Erythroblast (primary cell): ENCODE measurements at places on chromosomes 11 and 22.

DNA sequence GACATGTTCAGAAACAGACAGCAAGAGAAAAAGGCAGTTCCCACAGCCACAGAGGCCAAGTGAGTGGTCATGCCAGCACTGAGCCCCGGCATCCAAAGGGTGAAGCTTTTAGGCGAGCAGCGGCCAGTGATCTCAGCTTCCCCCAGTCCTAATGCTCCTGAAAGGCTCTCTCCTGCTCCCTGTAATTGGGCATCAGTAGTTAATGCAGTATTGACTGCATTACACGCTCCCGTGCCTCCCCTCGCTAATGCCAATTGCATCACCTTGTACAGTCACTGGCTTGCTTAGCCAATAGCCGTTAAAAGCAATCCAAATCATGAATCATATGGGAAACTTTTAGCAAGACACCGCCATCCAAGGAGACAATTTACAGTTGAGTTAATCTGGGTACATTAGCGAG, 4.9 kb downstream of the LMO1 start:
- DNase-seq = no peak

- no peak for DNase-seq
Measured at GRCh38 chr22:32217465-32217864, 12.6 kb upstream of the RFPL2 start.

DNA sequence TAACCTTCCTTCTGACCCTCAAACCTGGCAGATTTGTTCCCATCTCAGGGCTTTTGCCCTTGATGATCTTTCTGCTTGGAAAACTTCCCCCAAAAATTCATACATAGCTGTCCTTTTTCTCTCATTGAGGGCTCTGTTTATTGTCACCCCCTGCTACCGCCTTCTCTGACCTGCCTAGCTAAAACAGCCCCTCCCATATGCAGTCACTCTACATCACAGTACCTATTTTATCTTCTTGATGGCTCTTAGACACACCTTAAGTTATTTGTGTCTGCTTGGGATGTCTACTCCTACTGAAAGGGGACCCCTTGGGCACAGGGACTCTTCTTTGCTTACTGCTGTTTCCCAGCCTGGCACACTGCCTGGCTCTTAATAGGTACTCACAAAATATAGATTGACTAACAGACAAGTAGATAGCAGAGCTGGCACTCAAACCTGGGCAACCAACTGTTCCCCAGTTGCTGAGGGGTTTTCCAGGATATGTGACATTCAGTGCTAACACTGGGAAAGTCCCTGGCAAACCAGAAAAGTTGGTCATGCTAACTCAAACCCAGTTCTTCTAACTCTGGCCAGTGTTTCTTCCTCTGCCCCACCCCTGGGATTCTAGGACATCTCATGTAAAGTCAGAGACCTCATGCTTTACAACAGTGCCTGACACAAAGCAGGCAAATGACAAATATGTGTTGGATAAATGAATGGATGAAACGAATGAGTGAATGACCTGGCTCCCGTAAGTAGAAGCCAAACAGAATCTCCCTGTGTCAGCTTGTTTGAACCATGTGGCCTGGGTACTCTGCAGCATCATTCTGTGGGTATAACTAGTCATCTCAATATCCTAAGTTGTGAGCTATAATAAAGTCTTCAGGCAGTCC, 19.8 kb upstream of the FJX1 start:
- no peak for DNase-seq

- DNase-seq = no peak
Measured at GRCh38 chr11:57163160-57163868, 18.4 kb upstream of the LRRC55 start.

DNA sequence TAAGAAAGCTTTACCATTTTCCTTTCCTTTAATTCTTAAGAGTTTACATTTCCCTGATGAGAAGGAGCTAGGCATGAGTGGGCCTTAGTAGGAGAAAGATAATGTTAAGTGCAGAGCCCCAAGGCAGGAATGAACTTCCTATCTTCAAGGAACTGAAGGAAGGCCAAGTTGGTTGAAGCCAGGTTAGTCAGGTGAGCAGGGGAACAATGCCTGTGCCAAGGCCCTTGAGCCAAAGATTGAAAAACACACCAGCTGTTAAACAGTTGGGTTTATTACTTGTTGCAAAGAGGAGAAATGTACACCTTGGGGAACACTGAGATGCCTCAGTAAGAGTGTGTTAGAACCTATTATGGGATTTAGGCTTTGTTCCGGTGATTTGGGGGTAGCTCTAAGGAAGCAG, 10.0 kb downstream of the CNTF start:
- DNase-seq = no peak

DNA sequence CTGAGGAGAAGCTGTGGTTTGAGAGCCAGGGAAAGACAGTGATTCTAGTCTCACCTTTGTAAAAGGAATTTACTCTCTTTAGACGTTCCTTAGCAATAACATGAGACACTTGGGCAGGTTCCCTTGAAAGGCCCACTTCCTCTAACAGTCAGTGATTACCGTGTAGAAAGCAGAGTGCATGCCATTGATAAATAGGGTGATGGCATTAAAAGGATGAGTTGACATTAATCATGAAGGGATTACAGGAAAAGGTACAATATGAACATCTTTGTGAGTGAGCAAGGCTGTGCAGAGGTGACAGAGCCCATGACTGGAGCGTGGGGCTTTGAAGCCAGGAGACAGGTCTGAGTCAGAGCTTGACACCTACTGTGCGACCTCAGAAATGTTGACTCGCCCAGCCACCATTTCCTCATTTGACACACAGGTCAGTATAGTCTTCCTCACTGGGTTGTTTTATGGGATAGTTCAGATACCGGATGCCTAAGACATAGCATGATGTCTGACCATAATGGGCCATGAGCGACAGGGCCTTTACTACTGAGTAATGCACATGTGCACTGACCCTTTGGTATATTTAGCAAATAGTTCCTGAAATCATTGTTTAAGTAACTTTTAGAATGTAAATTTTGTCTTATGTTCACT, 341.7 kb upstream of the MTNR1B start:
- DNase-seq = no peak

- DNase-seq = peak; percentile 94
Measured at GRCh38 chr22:31585161-31585859, 76.7 kb downstream of the PISD start.

GRCh38 chr11:125931668-125932067, 14.2 kb upstream of the VSIG10L2 start:
- DNase-seq = no peak

GRCh38 chr11:2775083-2775625, 75.4 kb upstream of the KCNQ1OT1 start:
- DNase-seq = no peak

DNA sequence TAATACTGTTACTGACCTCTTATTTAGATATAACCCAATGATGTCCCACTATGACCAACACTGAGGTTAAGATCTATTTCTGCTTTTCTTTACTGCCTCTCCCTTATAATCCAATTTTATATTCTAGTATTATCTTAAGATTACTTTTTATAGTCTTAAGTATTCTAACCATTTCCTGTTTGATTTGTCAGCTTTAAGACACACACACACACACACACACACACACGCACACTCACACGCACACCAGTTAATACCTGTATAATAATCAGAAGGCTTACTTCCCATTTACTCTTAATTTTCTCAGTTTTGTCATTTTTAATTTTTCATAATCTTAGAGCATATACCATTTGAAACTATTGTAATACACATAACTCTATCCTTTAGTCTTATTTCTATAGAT, 226.0 kb upstream of the C11orf87 start:
- DNase-seq = no peak

- no peak for DNase-seq
Measured at GRCh38 chr22:19448076-19448607, 631 bp upstream of the C22orf39 start.

DNA sequence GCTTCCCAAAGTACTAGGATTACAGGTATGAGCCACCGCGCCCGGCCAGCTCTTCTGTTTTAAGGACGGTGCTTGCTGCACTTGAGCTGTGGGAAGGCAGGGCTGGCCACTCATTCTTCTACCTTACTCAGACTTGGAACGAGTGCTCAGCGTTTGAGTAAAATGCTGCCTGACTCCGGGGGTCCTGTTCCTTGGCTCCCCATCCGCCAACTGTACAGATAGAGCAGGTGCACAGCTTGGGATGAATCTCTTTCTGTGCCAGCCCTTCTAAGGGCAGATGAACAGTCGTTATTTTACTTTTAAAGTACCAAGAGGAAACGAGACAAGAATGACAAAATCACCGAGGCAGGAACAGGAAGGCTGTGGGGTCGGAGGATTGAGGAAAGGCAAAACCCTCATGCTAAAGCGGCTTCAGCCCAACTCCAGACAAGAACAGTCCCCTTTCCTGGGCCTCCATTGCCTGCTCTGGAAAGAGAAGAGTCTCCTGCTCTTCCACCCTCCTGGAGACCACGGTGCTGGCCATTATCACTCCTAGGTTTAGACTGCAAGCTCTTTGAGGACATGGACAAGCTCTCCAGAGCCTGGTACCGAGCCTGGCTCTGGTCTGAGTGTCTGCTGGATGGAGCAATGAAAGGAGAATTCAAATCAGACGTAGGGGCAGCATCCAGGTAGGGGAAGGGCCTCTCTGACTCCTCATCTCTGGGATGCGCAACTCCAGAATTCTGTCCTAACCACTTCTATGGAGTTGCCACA, 1.1 kb upstream of the SUN2 start:
- peak; percentile 41 for DNase-seq

GRCh38 chr11:33631749-33632091, 68.9 kb downstream of the C11orf91 start:
- no peak for DNase-seq

DNA sequence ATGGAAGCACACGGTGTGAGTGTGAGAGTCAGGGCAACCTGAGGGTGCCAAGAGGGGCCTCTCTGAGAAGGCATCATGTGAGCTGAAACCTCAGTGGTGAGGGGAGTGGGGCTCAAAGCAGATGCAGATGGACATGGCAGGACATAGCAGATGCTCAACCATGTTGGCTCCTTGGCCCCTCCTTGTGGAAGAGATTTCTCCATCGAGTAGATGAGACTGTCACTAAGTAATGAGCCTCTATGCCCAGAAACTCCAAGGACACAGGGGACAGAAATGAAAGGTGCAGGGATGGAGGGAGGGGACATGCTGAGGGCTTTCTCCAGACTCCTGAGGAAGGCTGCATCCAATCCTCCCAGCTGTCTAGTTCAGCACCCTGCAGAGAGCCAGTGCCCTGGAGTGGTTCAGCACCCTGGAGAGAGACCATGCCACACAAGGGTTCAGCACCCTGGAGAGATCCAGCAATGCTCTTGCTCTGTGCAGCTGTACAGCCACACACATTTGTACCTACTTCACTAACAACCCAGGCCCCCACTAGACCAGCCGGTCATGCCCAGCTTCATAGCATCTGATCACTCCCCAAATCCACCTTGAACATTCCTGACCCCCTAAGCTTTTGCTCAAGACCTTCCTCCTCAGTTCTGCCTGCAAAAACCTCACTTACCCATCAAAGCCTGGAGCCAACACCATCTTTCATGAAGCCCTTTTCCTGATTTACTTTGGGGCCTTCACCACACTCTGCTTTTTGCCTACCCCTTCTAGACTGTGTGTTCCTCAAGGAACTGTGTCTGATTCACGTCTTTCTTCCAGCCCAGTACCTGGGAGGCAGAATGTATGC, 252.0 kb downstream of the CTTN start:
- peak; percentile 64 for DNase-seq

- peak; percentile 45 for DNase-seq
Measured at GRCh38 chr11:44188643-44189042, 93.2 kb downstream of the EXT2 start.

DNA sequence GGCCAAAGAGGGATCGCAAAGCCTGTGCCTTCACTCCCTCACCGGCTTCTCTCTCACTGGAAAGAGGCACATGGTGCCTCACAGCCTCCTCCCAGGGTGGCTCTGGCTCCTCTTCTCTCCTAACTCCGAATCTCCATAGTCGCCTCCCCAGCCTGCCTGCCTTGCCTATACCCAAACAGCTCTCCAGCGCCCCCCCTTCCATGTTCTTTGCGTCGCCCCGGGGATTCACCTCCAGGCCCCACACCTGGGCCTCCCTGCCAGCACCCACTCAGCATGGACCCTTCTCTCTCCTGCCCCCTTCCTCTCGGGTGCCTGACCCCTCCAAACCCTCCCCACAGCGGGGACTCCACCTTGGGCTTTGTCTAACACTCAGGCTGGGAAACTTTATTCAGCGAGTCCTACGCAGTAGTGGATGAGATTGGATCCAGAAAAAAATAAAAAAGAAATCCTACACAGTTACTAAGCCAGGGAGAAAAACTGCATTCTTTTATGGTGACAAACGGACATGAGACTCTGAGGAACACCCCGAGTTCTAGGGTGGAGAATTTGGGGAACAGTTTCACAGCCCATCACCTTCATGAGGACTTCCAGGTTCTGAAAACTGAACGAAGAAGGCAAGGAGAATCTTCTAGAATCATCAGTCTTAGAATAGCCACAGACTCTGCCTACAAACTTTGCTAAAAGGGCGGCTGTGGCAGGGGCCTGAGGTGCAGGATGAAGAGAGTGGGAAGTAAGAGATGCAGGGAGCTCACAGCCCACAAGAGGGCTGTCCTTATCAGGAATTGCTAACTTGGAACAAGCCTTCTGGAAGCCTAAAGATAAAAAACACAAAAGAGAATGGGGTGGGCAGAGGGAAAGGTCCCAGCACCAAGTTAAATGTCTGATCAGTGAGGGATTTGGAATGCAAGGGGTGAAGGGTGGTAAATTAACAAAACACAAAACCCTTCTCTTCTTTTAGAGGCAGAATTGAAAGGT, 5.3 kb downstream of the PPM1F start:
- peak; percentile 62 for DNase-seq

DNA sequence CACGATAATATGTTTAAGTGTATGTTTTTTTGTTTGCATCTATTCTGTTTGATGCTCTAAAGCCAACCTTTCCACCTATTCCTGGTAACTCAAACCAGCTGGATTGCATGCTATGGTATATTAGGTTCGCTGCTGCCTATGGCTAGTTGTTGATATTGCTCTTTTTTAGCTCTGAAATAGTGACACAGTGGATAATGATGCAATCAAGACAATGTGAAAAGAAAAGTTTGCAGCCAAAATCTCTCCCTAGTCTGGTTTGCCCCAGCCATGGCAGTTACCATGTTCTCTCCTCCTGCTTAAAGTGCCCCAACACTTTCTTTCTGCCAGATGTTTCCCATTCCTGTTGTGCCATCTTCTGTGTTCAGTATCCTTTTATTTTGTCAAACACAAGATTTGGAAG, 269.7 kb downstream of the DYNC2H1 start:
- DNase-seq = no peak

DNA sequence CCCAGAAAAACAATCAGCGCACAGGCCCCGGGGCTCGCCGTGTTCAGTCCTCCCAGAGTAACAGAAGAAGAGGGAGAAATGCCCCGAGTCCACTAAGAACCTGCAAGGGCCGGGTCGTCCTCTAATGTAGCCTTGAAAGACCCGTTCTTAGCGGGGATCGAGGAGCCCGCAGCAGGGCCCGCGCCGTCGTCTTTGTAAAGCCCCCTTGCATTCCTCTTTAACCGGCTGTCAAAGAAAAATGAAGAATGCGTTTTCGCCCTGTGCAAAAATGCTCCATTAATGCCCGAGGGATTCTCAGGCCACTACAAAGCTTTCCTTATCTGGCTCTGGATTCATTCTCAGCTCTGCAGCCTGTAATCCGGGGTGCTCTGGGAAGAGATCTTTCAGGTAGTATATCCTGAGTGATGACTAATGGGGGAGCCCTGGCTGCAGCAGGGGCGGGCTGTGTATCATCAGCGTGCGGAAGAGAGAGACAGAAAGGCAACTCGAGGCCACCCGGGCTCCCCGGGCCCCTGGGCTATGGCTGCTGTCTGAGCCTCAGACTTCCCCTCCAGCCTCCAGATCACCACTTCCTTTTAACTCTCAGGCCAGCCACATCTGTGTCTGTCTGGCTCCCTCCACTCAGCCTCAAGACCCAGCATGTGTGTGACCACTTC, 78.2 kb downstream of the FBLN1 start:
- no peak for DNase-seq
